Caudate nucleus (tissue), 63 donors: ENCODE measurements at places on chromosomes 11 and 22.

DNA sequence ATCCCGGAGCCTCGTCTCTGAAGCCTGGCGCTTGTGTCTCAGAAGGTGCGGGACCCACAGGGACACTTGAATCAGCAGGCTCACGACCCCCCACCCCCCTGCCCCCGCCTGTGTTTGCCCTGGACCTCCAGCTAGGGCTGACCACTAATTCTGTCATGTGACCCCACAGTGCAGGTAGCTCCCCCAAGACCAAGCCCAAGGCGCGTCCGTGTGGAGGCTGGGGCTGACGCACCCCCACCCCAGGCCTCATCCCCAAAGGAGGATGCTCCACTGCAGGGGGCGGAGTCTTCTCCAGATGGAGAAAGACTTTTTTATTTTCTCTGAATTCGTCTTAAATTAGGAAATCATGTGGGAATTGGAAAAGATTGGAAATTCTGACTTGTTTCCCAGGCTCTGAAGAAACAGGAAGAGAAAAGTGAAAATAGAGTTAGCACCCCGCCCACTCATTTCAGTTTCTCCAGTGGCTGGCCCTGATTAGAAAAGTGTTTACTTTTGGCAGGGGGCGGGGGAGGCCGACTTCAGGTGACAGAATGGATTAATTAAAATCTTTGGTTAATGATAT is 1.0 kb upstream of the RELA start:
- peak; percentile 80 for DNase-seq

DNA sequence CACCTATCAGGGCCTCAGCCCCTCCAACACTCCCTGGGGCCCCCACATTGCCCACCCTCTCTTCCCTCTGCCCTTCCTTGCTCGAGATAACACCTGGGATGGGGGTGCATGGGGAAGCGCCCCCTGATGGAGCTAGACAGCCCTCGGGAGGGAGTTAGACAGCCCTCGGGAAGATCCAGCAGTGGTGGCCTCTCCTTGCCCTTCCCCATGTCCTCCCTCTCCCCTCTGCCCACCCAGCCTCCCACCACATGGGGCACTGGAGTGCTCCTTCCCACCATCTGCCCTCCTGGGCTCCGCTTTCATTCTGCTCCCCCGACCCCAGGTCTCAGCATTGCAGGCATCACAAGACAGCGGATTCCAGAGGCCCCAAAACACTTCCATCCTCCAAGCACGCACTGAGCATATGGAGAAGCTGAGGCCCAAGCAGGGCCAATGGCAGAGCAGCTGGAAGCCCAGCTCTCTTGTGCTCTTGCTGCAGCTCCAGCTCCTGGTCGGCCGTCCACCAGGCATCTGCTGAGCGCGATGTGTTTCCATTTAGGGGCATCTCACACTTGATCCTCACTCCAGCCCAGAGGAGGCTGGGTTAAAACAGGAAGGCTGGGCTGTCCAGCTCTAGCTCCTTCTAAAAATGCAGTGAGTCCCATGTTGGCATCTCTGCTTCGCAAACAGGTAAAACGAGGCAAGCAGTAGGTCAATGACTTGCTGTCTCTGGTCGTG is 65.6 kb downstream of the IGLL1 start:
- DNase-seq: no peak

DNA sequence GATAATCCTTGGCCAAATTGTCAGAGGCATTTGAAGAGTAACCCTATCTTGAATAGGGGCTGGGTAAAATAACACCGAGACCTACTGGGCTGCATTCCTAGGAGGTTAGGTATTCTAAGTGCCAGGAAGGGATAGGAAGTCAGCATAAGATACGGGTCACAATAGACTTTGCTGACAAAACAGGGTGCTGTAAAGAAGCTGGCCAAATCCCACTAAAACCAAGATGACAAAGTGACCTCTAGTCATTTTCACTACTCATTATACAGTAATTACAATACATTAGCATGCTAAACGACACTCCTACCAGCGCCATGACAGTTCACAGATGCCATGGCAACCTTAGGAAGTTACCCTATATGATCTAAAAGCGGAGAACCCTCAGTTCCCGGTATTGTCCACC is 964 bp upstream of the REXO2 start:
- DNase-seq: no peak

GRCh38 chr11:107140983-107141382 is 122.7 kb upstream of the GUCY1A2 start:
- no peak for DNase-seq

DNA sequence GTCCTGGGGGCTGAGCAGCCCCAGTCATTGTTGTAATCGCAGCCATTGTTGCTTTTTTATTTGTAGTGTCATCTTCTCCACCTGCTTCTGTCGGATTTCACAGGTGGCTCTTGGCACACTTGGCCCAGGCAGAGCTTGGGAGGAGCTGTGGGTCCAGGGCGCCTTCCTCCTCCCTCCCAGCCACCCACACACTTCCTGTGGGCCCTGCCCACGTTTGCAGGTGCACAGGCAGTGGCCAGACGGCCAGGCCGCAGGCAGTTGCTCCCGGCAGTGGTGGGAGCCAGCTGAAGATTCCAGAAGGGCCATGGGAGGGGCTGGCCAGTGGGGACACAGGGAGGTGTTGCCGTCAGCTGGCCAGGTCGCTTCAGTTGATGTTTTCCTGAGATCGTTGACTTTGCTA is 1191.9 kb downstream of the BRD1 start:
- no peak for DNase-seq

- no peak for DNase-seq
Observed at GRCh38 chr11:131893988-131894387, 523.6 kb downstream of the NTM start.

DNA sequence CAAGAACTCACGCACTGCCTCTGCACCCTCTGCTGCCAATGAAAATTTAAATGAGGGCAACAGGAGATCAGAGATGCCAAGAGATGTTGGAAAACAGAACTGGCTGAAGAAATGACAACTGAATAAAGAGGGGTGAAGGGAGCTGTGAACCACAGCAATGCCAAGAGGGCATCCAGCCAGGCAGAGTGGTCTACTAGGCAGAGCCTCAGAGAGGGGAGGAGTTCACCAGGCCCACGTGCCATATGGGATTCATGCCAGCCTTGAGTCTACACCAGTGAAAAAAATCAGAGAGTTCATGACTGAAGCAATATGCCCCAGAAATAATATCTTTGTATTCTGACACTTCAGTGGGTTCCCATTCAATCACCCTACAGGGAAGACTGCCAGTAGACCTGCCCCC is 4.4 kb downstream of the APOL2 start:
- no peak for DNase-seq

DNA sequence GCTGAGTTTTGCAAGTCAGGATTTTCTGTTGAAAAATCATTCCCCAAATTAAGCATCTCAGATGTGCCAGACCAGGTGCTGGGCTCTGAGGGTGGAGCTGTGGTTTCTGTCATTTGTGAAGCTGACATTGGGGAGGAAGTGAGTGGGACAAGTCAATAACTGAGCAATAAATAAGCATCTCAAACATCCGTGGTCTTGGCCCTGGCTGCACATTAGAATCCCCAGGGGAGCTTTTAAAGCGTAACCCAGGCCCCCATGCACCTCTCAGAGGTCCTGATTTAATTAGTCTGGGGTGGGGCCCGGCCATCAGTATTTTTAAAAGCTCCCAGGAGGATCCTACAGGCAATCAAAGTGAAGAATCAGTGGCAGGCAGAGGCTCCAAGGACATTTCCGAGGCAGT is 420.0 kb downstream of the MN1 start:
- DNase-seq: no peak

DNA sequence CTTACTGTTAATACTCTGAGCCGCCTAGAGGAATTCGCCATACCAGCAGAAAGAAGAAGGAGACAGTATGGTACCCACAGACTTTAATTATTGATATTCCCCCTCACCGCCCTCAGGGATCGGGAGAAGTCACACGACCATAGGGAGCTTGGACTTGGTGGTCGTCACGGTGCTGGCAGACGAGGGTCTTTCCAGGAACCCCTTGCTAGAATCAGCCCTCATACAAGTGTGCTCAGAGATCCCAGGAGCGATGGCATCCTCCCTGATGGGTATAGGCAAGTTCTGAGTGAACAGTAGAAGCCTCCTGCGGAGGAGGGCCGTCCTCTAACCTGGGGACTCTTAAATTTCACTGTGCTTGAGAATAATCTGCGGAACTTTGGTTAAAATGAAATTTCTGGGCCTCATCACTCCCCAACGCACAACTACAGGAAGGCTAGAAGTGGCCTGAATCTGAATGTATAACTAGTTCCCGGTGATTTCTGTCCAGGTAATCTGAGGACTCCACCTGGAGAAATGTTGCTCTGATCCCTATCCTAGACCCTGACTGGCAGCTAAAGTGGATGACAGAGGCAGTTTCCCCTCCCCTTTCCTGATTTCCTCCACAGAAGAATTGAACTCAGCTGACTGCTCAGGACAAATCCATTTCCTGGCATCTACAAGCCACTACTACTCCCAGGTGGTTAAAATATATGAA is 4.5 kb downstream of the VSIG2 start:
- DNase-seq: no peak

- DNase-seq: no peak
Observed at GRCh38 chr11:125056931-125057692, 6.0 kb upstream of the SLC37A2 start.

DNA sequence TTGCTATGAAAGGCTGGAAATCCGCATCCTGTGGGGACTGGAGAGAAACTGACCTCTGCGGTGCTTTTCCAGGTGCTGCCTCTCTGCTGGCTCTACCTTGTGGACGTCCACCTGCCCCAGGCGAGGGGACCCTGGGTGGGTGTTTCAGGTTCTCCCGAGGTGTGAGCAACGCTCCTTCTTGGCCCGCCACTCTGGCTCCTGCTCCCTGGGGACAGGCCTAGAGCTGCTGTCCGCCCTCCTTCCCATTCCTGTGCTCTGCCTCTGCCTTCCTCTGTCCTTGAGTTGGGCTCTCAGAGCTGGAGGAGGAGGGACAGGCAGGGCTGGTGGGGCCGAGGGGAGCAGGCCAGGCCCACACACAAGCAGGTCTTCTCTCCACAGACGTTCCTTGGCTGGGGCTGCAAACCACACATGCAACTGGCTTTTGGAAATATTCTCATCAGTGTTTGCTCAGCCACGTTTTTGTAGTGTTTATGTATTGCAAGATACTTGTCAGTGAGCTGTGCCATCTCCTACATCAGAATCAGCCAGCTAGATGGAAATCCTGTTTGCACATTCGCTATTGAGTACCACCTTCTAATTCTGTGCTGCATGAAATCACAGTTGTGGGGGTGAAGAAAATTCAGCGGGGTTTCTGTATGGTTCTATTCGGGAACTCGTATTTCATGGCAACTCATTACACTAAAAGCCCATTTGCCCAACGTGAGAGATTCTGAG is 1115.0 kb downstream of the BRD1 start:
- DNase-seq: no peak

- DNase-seq: no peak
Observed at GRCh38 chr22:38967451-38968450, 10.3 kb downstream of the APOBEC3A start.

DNA sequence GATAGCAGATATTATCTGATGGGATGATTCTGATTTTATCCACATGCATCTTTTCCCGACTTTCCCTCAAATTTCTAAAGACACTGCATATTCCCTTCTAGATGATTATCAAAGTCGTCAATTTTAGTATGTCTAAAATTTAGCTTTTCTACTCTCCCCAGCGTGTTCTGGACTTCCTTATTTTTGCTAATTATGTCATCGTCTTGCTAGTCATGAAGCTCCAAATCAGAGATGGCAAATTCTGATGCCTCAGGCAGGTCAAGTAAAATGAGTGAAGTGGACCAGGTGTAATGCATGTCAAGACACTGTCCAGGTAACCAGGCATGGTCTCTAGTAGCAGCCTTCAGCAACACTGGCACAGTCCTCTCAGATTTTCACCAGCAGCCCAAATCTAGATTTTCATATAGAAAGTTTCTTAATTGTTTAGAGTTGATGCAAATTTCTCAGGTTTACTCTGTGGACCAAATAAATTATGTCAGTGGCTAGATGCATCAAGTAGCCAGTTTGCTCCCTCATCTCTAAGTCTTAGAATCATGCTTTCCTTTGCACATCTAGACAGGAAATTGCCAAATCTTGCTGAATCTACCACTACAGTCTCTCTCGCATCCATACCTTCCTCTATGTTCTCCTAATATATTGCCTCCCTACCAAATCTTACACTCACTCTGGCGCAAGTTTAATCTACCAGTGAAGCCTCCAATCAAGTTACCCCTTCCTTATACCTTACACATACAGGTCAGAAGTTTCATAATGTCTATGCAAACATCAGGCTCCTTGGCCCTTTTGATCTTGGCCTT is 10.6 kb downstream of the HSD17B12 start:
- no peak for DNase-seq

- no peak for DNase-seq
Observed at GRCh38 chr11:57214098-57214417, 23.0 kb downstream of the APLNR start.

- no peak for DNase-seq
Observed at GRCh38 chr11:132112846-132113245, 742.4 kb downstream of the NTM start.

- DNase-seq: no peak
Observed at GRCh38 chr22:28544431-28544868, 135.2 kb downstream of the TTC28 start.

DNA sequence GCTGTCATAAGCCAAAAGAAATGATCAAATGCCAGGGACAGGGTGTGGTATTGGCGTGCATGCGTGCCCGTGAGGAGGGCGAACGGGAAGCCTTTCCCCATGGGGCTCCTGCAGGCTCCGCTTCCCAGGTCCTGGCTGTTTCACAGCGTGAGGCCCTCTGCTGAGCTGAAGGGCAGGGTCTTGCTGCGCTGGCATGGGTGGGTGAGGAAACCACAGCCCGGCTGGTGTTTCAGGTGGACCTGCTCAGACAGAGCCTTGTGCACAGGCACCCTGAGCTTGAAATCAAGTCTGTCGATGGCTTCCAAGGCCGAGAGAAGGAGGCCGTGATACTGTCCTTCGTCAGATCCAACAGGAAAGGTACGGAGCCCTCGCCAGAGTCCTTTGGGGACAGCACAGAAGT is 31.4 kb downstream of the IGHMBP2 start:
- DNase-seq: no peak

GRCh38 chr11:102367364-102367763 is 20.4 kb downstream of the BIRC2 start:
- DNase-seq: no peak

DNA sequence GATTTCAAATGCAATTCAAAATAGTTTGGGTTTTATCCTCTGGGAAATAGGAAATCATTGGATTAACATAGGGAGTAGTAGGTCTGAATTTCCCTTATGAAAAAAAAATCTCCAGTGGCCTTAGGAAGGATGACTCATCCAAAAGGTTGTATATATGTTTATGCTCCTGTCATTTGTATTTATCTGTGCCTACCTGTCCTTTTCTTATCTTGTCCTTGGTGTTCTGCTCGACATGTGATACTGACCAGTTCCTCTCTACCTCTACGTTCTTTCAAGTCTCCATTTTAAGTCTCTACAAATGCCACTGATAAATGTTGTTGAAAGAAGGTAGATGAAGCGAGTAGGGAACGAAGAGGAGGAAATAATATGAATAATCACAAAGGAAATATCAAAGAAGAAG is 3.0 kb upstream of the SOX6 start:
- no peak for DNase-seq
